ENCODE measurements at places on chromosomes 12 and 14.
A peak's percentile ranks its signal among the peaks of the same experiment; 100 is the strongest.

GRCh38 chr12:98999559-98999958, 354.5 kb downstream of the APAF1 start:
- no peak for DNase-seq

GRCh38 chr12:124391340-124392261, 96.7 kb downstream of the RFLNA start:
- peak; percentile 40 for DNase-seq

DNA sequence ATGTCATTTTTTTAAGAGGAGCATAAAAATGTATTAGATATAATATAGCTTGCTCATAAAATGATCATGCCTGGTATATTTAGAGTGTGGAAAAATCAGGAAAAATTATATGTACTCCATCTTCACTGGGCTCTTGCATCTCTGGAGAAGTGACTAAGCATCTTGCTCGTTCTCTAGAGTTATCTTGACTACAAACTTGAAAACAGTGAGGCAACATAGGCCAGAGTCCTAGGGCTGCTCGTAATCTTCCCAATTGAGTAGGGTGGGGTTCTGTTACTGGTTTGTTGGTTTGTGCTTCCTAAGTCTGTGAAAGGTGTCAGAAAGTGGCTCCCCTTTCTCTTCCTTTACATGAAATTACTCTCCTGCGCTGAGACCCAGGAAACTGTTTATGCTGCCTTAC, 46.2 kb downstream of the AACS start:
- DNase-seq = no peak

- no peak for DNase-seq
Observed at GRCh38 chr12:23098517-23098916, 473.5 kb downstream of the ETNK1 start.

DNA sequence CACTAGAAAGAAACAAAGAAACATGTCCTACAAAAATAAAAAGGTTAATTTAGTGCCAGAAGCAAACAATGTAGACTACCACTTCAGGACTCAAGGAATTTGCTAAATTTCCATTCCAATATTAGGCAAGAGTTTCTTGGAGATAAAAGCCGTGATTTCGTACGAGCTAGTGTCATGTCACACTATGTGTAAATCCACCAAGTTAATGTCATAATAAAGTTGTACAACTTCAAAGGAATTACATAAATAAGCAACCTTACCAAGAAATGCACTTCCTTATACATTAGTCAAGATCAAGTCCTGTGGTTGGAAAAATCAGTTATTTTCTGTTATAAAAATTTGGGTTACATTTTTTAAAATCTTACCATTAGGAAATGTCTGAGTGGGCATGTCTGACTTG, 1222.8 kb downstream of the GALC start:
- DNase-seq = no peak
